LoVo (cell line): ENCODE measurements at places on chromosomes 13 and 19.

- no peak for DNase-seq
These were observed 1.1 kb downstream of the RYR1 start for GRCh38 chr19:38434549-38435051.

DNA sequence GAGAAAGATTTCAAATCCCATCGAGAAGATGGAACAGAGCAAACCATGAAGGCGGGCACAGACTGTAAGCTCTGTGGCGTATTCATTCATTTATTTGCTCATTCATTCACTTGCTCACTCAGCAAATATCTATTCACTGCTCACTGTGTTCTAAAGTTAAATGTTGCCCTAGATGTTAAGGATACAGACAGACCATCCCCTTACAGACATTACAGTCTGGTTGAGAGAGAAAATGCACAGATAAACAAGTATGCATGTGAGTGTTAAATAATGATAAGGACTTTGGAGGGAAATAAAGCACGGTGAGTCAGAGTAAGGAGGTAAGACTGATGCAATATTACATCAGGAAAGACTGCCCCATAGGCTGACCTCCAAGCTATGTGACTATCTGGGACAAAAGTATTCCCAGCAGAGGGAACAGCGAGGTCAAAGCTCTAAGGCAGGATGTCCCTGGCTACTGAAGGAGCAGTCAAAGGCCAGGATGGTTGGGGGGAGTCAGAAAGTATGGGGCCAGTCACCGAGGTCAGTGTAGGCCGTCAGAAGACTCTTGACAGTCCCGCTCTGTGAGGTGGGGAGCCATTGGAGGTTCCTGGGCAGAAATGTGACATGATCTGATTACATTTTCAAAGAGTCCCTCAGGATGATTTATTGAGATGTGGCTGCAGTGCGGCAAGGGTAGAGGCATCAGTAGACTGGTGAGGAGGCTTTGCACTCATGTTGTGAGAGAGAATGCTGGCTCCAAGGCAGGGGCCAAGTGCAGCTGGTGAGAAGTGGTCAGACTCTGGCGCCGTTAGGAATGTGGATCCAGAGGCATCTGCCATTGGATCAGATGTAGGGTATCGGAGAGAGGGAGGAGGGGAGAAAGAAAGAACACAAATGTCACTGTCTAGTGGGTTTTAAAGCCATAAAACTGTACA lies 37.9 kb downstream of the MBNL2 start:
- DNase-seq = peak; percentile 78

- no peak for DNase-seq
These were observed 1.1 kb downstream of the TNNI3 start for GRCh38 chr19:55156202-55157063.

GRCh38 chr13:36950920-36951319 lies 30.9 kb upstream of the SMAD9 start:
- no peak for DNase-seq

GRCh38 chr13:76732367-76732766 lies 153.8 kb downstream of the KCTD12 start:
- no peak for DNase-seq

DNA sequence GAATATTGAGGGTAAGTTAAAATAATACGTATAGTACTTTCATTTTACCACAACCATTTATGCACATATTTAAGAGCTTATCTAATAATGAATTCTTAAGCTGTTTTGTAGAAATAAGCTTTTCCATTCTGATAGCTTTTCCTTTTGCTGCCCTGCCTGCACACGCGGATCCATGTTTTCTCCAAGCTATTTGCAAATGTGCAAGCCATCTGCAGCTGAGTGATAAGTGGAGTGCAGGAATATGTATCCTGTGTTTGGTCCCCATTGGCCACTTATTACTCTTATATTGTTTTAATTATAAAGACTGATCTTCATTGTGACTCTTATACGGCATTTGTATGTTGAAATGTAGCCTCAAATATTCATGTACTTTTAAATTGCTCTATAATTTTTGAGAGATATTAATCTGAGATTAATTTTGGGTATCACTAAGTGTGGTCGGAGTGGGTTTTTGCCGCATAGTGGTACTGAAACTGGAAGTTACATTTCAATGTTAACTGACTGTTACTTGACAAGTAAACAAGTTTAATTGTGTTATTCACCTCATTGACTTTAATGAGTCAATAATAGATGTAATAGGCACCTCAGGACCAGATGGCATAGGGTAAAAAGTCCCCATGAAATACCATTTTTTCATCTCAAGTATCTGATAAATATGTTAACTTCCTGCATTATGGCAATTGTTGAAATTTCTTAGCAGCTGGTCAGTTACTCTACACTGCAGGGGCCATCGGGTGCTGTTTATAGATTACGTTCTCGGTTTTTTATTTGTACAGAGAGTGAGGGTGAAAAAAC lies 1567.4 kb downstream of the EFNB2 start:
- DNase-seq = no peak

GRCh38 chr13:44312834-44313551 lies 60.6 kb upstream of the SERP2 start:
- peak; percentile 86 for DNase-seq

DNA sequence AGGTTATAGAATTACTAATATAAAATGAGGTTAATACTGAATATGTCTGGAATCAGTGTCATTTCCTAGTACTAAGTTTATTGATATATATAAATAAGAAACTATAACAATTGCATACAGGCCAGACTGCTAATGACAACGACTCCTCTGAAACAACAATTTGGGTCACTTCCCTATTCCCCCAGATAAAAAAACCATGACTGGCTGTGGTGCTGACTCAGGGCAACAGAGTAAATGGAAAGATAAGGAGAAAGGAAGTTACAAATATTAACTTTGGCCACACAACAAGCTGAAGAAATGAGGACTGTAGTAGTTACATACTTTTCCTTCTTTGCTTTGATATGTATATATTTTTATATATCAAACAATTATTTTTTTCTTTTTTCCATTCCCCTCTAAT lies 263.7 kb upstream of the PCDH9 start:
- no peak for DNase-seq

- no peak for DNase-seq
These were observed 174.3 kb downstream of the IRS2 start for GRCh38 chr13:109611912-109612691.

DNA sequence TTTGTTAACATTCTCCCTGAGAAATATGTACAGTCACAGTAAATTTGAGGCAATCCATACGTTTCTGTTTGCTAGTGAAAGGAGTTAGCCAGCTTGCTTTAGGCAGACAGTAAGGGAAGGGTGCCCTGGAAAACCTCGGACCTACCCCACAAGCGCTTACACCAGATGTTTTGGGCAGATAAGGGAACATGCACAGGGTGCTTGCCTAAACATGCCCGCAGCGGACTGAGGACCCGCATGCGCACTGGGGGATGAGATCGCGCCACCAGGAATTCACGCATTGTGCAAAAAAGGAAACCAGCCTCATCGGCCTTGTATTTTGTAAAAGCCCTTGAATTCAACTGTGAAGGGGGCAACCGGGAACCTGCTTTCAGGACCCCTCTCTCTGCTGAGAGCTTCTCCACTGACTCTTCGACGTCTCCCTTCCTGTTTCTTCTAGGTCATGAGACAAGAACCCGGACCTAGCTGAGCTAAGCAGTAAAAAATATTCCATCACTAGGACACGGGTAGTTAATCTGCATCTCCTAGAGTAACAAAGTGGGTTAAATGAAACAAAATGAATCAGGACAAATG lies 1399.2 kb upstream of the ATXN8OS start:
- no peak for DNase-seq

DNA sequence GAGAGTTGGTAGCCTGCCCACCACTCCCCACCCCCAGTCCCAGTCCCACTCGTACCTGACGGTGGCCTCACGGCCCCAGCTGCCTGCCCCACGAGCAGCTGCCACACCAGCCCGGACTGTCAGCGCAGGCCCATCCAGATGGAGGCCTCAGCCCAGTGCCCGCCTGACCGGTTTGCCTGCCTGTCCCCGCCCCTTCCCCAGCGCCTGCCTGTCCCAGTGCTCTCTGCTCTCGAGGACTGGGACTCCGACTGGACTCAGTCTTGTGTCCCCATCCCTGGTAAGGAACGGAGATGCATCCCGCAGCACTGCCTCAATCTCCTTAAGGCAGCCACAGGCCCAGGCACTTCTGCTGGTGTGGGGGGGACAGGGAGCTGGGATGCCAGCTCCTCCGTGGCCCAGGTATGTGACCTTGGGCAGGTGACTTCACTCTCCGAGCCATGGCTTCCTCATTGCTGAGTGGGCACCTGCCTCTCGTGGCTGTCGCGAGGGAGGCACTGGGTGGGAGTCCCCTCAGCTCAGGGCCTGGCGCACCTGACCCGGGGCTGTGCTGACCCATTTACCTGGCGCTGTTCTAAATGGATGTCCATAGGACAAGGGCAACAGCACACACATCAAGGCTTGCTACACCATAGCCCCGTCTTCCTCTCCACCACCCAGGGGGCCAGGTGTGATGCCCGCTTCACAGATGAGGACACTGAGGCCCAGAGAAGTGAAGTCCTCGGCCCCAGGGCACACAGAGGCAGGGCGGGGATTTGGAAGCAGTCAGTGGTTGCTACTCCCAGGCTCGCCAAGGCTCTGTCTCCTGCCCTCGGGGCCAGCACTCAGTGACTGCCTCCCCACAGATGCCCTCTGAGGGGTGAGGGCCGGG lies at the start of gene NKPD1:
Gene NKPD1, minus strand, starts transcription at position 113 of the 868 bp plus-strand sequence. CDS start 832 bp downstream, outside the sequence.
- no peak for DNase-seq

DNA sequence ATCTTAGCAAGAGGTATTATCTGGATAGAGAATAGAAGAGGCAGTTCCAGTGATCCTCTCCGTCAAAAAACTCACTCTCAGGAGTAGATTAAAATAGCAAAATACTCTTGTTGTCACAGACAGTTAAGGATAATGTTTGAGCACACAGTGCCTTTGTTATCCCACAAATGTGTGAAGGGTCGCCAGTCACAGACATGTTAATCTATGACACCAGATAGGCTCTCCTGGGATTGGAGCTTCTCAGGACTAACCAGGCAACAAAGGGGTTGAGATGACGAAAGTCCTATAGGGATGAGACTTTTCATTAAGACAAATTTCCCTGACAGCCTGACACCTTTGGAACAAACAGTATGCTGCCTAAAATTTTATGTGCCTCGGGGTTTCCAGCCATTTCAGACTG lies 1947.1 kb downstream of the OLFM4 start:
- DNase-seq = no peak

DNA sequence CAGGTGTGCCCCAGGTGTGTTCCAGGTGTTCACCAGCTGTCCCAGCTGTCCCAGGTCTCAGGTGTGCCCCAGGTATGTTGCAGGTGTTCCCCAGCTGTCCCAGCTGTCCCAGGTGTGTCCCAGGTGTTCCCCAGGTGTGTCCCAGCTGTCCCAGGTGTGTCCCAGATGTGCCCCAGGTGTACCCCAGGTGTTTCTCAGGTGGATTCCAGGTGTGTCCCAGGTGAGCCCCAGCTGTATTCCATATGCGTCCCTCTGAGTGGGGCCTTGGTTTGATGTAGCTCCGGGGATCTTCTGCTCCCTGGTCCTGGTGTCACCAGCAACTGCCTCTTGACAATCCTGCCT lies 719 bp upstream of the GRK1 start:
- no peak for DNase-seq

DNA sequence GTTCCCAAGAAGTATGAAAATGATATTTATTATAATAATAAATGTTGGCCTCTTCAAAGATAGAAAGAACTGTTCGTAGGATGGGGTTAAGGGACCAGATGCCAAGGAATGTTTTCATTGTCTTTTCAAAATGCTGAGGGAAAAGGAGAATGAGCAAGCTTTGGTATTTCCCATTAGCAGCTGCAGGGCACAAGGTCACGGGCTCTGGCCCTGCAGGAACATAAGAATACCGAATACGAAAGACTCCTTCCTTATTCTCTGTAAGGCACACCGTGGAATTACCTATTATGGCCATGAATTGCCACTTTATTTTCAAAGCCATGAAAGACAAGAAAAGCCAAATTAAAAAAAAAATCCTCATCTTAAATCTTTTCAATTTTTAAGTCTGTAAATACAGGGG lies 49.6 kb upstream of the OLFM4 start:
- no peak for DNase-seq

GRCh38 chr13:113153810-113154748 lies 4.4 kb upstream of the PROZ start:
- DNase-seq = peak; percentile 61

DNA sequence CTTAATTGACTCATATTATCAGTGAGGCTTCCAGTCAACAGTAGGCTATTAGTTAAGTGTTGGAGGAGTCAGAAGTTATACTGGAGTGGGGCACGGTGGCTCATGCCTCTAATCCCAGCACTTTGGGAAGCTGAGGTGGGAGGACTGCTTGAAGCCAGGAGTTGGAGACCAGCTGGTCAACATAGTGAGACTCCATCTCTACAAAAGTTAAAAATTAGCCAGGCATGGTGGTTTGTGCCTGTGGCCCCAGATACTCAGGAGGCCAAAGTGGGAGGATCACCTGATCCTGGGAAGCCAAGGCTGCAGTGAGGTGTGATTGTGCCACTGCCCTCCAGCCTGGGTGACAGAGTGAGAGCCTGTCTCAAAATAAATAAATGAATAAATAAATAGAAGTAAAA lies 53.2 kb downstream of the COMP start:
- no peak for DNase-seq

GRCh38 chr19:741506-742131 lies 9.3 kb upstream of the MISP start:
- DNase-seq = no peak

GRCh38 chr13:111943229-111943795 lies 123.6 kb upstream of the SOX1 start:
- DNase-seq = no peak

DNA sequence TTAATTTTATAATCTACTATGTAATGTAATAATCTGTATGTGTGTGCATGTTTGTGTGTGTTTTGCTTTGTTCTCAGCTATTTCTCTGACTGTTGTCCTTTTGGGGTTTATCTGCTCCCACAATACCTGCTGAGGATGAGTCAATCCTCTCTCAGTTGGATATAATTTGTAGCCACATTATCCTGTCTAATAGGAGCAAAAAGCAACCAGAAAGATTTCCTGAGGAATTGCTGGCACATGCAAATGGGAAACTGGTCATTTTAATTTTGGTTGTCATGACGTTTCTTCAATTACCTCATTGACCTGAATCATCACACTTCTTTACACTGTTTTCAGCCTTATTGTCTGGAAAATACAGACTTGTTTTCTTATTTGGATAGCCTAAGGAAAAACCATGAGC lies 488.4 kb downstream of the KLF5 start:
- no peak for DNase-seq

DNA sequence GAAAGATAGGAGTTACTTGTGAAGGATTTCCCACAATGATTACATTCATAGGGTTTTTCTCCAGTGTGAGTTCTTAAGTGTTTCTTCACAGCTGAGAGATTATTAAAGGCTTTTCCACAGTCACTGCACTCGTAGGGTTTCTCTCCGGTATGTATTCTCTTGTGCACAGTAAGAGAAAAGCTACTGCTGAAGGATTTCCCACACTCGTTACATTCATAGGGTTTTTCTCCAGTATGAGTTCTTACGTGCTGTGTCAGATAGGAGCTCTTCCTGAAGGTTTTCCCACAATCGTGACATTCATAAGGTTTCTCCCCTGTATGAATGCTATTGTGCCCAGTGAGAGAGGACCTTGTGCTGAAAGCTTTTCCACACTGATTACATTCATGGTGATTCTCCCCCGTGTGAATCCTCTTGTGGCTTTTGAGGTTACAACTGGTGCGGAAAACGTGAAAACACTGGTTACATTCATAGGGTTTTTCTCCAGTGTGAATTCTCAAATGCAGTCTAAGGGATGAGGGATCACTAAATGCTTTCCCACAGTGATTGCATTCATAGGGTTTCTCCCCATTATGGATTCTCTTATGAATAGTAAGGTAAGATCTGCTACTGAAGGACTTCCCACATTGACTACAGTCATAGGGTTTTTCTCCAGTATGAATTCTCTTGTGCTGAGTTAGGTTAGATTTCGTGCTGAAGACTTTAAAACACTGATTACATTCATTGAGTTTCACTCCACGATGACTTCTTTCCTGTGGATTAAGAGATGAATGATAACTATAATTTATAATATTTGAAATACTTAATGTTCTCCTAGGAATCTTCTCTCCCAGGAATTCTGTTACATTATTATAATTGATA lies 20.6 kb downstream of the ZNF558 start:
- no peak for DNase-seq
